ENCODE measurements at places on chromosomes 7 and 10.

GRCh38 chr7:121379930-121380329 lies 16.2 kb downstream of the FAM3C start:
- no peak for DNase-seq

DNA sequence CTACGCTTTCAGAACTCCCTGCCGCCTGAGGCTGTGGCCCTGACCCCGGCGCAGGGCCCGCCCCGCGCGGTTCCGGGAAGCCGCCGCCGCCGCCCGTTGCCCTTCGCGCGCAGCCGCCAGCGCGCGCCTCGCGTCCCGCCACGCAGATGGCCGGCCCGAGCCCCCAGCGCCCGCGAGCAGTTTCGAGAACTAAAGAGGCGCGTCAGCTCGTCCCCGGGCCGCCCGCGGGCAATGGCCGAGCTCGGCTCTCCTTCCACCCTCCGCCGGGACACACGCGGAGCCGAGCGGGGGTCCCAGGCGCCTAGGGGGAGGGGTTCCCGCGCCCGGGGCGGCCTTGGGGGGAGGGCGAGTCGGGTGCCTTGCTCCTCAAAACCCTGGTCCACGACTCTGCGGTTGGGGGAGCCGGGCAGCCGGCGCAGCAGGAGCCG lies 1.8 kb downstream of the HNRNPF start:
- peak; percentile 44 for DNase-seq

DNA sequence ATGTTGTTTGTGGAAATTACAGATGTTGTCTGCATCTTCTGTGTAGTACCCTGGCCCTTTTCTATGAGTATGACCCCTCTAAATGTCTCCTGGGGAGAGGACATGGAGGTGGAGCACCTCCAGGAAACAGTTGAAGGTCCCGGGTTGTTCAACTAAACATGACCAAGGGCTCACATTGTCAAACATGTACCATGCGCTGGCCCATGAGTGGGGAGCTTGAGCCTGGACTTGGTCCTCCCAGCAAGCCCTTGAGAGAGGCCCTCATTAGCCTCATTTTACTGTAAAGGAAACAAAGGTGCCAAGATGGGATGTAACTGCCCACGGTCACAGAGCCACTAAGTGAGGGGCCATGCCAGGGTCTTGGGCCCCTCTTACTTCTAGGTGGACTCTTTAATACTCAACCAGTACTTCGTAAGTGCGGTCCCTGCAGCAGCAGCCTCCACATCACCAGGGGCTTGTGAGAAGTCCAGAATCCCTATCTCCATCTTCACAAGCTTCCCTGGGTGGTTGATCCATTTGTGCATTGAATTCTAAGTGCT lies 31.2 kb downstream of the C10orf71 start:
- no peak for DNase-seq

DNA sequence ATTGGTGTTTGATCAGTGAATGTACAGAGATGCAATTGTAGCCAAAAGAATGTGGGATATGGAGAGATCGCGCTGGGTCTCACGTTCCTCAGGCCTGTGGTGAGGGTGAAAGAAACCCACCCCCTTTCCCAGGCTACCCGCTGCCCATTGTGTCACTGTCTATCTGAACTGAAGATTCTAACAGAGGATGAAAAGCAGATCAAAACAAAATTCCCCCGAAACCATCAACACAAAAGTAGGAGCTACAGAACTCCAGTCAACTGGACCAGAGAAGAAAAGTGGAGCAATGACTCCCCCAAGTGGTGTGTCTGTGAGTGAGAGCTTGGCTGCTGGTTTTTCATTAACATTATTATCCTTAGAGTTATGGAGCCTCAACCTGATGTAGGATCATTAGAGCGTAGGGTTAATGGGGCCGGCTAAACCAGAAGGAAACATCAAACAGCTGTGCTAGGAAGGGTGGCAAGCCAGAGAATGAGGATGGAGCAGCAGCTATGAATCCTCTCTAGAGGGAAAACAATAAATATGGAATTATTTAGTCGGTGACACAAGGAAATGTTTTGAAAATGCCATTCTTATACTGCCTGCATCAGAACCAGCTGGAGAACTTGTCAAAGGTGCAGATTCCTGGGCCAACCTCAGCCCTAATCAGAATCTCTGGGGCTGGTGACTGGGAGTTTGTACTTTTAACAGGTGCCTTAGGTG lies 38.3 kb downstream of the AKR1B1 start:
- DNase-seq: peak; percentile 82

DNA sequence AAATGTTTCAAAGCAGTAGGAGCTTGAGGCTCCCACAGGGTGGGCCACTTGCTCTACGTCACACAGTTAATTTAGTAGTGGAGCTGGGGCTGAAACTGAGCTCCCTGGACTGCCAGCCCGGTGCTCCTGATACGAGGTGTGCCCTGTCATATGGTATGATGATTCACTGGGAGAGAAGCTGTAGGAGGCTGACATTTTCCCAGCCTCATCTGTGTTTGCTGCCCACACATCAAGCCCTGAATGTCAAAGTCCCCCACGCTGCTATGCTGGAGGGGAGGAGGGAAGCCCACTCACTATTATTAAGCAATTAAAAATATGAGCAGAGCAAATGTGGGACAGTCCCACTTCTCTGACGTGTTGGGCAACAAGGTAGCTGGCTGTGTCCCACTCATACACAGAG lies 81.2 kb upstream of the SORCS3 start:
- DNase-seq: no peak

GRCh38 chr10:126459878-126460481 lies 71.7 kb upstream of the ADAM12 start:
- DNase-seq: peak; percentile 81

DNA sequence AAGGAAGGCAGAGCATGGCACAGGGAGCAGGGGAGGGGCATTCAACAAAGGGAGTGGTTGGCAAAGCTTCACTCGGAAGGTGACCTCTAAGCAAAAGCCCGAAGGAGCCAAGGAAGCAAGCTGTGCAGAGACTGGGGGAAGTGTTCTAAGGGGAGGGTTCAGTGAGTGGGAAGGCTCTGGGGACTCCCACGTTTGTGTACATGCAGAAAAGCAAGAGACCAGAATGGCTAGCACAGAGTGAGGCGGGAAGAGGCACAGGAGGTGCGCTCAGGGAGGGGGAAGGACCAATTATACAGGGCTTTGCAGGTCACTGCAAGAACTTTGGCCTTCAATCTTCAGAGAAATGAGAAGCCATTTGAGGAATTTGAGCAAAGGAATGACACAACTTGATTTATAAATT lies 7.4 kb downstream of the ARHGAP21 start:
- DNase-seq: no peak

DNA sequence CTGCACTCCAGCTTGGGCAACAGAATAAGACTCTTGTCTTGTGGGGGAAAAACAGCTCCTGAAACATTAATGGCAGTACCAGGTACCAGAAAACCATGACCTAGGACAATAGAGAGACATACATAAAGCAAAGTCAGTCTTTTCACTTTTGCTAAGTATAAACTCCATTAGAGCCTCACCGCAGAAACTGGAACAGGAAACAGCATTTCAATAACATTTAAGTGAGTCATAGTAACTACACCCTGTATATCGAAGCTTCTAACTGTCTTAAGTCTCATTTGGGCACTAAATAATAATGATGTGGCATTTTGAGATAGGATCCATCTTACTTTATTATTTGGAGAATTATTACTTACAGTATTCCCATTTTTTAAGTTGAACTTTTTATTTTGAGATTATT lies 517.8 kb upstream of the CELF2 start:
- DNase-seq: peak; percentile 82

GRCh38 chr7:31432176-31432575 lies 81.7 kb upstream of the ITPRID1 start:
- peak; percentile 59 for DNase-seq

DNA sequence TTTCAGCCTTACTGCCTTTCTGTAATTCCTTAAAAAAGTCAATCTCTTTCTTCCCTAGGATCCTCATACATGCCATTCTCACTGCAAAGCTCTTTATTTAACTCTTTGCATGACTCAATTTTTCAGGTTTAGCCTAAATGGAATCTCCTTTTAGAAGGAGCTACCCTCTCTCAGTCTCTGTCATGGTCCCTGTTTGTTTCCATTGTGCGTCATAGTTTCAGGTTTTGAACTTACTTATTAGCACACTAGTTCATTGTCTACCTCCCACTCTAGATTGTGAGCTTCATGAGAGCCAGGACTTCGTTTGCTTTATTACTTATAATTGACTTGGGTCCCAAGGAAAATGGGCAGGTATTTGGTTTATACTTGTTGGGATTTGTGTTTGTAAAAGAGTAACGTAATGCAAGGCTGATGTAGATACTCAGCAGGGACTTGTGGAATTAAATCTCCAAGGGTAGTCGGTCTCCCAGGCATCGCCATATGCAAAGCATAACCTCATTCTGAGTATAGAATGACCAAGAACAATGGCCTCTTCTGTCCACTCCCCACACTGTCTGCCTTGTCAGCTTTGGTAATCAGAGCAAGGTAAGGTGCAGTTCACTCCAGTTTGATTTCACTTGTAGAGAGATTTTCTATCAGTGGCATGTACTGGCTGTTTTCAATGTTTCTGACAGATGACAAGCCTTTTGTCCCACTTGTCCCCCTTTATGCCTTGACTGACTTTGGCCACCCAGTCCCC lies 252.0 kb downstream of the SORCS3 start:
- DNase-seq: no peak

GRCh38 chr7:74284781-74285259 lies 4.4 kb upstream of the CLIP2 start:
- no peak for DNase-seq

DNA sequence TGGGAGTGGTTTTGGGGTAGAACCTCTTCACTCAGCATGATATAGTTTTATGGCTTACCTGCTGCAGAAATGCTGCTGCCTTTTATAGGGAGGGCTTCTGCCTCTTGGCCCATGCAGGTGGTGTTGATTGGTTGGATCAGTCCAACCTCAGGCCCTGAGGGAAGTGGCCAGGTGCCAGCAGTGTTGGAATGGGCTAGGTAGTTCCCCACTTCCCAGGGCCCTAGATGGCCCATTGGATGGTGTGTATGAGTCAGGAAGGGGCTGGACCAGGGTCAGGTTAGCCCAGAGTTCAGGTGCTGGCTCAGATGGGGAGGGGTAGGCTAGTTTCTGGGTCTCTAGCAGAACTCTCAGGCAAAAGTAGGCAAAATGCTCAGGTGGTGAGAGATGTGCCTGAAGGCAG lies 455.5 kb downstream of the CCSER2 start:
- no peak for DNase-seq

DNA sequence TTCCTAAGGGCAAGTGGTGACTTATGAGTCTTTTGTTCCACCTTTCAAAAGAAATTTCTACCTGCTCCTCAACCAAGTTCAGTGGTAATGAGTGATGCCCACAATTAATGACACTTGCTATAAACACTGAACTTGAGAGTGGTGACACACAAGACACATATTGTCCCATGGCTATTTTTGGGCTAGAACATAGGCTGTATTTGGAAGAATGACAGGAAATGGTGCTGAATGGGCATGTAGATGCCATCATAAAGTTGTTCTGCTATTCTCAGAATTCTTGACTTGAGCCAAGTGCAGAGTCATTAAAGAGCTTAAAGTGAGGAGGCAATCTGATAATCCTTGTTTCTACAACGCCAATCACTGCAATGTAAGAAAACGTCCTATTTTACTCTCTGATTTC lies 313.3 kb downstream of the AGMO start:
- no peak for DNase-seq

DNA sequence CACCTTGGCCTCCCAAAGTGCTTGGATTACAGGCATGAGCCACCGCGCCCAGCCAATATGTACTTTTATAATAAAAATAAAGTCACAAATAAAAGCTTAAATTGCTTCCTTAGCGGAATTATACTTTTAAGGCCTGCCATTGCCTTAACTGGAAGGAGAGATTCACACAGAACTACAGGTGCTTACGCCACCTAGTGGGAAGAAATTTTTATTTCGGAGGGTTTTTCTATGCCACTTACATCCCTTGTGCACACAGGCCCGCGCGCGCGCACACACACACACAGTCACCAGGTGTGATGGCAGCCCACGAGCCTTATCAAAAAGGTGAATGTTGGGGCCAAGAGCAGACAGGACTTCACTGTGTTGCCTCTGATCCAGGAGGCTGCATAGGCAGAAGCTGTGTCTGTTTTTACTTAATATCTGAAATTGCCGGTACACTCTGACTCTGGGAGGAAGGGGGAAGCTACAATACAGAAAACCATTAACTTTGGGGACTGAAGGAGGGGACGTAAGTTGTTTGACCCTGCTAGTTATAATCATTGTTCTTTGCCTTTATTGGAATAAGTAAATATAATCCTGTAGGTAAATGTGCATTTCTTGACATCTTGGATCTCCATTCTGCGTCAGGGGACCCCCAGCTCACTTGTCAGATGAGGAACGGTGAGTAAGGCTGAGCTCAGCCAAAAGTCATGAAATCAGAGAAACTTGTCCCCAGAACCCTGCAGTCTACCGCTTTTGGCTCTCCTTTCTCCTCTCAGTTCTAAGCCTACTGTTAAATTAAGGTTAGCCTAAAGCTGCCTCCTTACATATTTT lies 87.1 kb downstream of the SLC16A9 start:
- DNase-seq: peak; percentile 80

DNA sequence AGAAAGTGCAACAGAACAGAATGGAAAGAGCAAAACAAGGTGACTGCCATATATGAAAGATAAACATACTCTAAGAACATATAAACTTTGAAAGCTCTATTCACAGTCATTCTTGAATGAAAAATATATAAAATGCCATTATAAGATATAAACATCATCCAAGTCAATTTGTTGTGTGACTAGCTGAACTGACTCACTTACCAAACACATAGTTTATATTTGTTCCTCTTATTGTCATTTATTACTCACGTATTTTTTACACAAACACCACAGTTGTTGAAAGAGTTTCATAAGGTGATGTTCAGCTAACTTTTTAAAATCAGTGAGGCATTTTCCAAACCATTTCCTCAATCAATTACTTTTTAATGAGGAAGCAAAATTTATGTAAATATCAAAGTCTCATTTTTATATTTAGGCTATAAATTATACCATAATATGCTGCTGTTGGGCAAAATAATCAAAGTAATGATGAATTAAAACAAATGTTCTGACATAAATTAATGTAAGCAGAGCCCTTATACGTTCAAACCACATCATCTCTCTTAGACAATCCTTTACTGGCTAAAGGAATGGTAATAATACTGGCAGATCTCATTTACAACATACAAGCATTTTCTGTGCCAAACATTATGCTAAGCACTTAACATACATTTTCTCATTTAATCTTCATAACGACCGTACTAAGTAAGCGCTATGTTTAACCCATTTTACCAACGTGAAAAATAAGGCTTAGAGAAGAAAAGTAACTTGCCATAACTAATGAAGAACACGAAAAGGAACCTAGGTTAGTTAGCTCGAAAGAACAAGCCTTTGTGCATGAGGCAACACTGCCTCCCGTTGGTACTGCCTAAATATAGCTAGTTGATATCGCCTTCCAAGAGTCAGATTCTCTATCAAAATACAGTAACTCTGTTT lies 7.3 kb downstream of the LRRN3 start:
- DNase-seq: peak; percentile 68

DNA sequence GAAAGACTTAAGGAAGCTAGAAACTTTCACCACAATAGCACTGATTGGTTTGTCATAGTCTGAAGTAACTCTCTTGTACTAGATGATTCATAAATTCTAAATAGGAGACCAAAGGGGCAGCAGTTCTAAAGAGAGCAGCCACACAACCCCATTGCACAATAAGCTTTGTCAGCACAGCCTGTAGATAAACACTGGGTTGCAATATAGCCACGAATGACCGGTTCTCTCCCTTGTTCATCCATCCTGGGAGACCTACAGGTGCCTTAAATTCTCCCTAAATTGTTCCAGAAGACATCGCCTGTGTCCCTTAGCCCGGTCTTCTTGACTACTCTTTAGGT lies 167.0 kb downstream of the SNX13 start:
- DNase-seq: peak; percentile 86

Measured in cardiac fibroblast (primary cell).